ENCODE measurements at places on chromosomes 6 and 20. TPM values are rescaled to one million over a fixed set of nuclear protein-coding genes. Genes with fewer than 3 reads are reported as not detected.
A peak's percentile ranks its signal among the peaks of the same experiment; 100 is the strongest.

DNA sequence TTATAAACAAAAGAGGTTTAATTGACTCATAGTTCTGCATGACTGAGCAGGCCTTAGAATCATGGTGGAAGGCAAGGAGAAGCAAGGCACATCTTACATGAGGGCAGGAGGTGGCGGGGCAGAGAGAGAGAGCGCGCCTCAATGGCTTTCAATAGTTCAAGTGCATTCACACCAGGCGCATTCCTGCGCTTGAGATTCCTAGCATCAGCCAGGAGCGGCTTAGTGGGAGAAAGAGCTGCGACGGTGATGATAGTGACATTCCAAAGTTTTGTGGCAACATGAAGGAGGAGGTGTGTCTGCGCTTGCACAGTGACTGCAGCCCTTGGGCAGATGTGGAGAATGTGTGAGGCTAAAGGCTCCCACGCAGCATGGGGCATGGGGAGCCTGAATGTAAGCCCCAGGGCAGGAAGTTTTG lies 25.0 kb upstream of the EMILIN3 start:
- ATAC-seq: no peak

- no peak for ATAC-seq
These were observed 80.9 kb upstream of the SUPT3H start for GRCh38 chr6:45458672-45459071.

- ATAC-seq: peak; percentile 8
These were observed 32.1 kb downstream of the LAMA4 start for GRCh38 chr6:112221981-112222852.

GRCh38 chr6:140736231-140736630 lies 1361.8 kb upstream of the CITED2 start:
- ATAC-seq: no peak

- ATAC-seq: no peak
These were observed 8.3 kb upstream of the ZDHHC14 start for GRCh38 chr6:157372501-157373280.

DNA sequence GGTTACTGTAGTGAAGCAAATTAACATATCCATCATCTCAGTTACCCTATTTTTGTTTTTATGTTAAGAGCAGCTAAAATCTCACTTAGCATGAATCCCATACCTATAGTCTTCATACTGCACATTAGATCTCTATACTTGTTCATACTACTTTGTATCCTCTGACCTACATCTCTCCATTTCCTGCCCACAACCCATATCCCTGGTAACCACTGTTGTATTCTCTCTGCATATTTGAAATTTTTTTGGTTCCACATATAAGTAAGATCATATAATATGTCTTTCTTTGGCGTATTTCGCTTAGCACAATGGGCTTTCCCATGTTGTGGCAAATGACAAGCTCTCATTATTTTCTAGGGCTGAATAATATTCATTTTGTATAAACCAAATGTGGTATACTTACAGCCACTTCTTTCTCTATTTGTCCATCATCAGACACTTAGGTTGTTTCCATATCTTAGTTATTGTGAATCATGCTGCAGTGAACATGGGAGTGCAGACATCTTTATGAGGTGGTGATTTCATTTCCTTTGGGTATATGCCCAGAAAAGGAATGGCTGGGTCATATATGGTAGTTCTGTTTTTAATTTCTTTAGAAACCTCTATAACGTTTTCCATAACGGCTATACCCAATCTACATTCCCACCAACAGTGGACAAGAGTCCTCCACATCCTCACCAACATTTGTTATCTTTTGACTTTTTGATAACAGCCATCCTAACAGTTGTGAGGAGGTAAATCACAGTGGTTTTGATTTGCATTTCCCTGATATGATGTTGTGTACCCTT lies 39.8 kb downstream of the BACH2 start:
- ATAC-seq: no peak

DNA sequence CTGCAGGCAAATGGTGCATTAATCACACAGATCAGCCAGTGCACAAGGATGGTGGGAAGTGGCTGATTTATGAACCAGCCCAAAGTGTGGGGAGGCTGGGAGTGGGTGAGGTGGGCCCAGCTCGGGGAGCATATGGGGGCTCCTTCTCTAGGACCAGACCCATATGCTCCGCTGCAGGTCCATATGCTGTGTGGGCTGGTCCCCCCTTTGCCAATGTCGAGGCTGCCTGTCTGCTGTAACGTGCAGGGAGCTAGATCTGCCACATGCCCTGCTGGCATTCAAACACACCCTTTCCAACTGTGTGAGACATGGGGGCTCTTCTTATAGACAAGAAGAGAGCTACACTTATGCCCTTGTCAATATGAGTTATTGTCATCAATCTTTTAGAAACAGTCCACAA lies 566.3 kb downstream of the DHX35 start:
- no peak for ATAC-seq

DNA sequence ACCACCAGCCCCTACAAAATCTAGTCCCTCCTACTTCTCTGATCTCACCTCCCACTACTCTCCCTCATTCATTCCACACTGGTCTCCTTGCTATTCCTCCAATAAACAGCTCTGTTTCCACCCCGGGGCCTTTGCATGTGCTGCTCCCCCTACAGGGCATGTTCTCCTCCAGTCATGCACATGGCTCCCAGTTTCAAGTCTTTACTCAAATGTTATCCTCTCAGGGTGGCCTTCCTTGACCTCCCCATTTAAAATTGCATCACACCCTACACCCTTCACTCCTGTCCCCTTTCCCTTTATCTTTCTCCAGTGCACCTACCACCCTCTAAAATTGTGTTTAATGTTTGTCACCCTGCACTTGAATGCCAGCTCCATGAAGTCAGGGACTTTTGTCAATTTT lies 174.5 kb downstream of the MRPL14 start:
- ATAC-seq: no peak

DNA sequence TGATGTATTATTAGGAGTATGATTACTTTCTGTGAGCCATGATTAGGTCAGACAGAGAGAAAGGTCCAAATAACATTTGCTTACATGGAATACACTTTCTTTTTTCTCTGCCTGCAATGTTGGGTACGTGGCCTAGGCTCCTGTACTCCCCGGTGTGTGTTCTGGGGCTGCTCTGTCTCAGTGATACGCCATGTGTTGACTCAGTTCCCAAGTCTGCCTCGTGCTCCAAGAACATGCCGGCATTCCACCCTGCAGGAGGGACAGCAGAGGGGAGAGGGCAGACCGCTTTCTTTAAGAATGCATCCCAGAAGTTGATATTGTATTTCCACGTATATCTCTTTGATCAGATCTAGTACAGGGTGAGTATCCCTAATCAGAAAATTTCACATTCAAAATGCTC lies 33.3 kb upstream of the THBS2 start:
- no peak for ATAC-seq

GRCh38 chr6:90439586-90439985 lies 142.9 kb upstream of the BACH2 start:
- no peak for ATAC-seq

- no peak for ATAC-seq
These were observed 8.4 kb upstream of the CST9 start for GRCh38 chr20:23614163-23614562.

- ATAC-seq: no peak
These were observed 237.0 kb downstream of the NKAIN2 start for GRCh38 chr6:124040655-124041054.

- ATAC-seq: no peak
These were observed 47.9 kb downstream of the QRSL1 start for GRCh38 chr6:106677282-106677681.

DNA sequence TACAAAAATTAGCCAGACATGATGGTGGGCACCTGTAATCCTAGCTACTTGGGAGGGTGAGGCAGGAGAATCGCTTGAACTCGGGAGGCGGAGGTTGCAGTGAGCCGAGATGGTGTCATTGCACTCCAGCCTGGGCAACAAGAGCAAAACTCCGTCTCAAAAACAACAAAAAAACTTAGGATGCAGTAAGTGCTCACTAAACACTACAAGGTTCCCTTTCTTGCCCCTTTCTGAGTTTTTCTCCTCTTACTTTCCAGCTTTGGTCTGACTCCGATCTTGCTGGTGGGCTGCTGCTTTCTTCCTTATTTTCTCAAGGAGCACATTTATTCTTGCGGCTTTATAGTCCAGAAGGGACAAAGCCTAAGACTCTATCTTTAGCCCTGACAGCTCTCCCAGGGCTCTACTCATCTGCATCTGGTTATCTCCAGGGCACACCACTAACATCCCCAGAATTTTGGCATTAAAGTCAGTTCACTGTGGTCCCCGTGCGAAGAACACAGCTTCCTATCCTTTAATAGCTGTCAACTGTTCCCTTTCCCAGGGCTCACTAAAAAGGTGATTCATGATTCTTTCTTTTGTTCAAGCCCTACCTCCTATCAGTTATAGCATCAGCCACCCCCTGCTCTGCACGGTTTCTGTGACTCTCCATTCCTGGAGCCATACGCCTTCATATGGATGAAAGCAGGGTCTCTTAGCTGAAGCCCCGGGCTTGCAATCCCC lies 17.1 kb upstream of the RPN2 start:
- peak; percentile 58 for ATAC-seq

GRCh38 chr6:144156338-144156737 lies 6.0 kb downstream of the STX11 start:
- no peak for ATAC-seq

GRCh38 chr20:37875460-37876175 lies 27.3 kb upstream of the VSTM2L start:
- ATAC-seq: no peak

- ATAC-seq: no peak
These were observed 12.3 kb downstream of the LOC128125822 start for GRCh38 chr6:63584566-63584965.

GRCh38 chr6:12289365-12289919 lies 719 bp upstream of the EDN1 start:
- ATAC-seq: peak; percentile 22

Gene SLC4A11
- total RNA-seq: 17.7 TPM

Gene PBOV1
- 0.41 TPM for total RNA-seq

Gene GLP1R
- not detected for total RNA-seq

Gene OR12D1
- not detected for total RNA-seq

Gene GPSM3
- 0.98 TPM for total RNA-seq

Gene FAM83B
- not detected for total RNA-seq

Gene FAM209B
- not detected for total RNA-seq
